ENCODE measurements at places on chromosomes 6 and 20.
A peak's percentile ranks its signal among the peaks of the same experiment; 100 is the strongest.

DNA sequence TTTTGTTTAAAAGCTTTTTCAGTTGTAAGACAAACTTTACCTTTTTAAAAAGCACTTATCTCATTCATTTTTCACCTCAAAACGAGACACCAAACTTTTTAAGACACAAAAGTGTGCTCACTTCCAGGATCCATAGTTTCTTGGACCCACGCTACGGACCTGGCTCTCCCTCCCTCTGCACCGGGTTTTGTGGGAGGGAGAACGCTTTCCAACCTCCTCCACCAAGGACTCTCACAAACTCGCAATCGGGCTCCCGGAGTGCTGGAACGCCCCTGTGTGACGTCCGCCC lies 436 bp downstream of the CAGE1 start:
- DNase-seq, result no peak

DNA sequence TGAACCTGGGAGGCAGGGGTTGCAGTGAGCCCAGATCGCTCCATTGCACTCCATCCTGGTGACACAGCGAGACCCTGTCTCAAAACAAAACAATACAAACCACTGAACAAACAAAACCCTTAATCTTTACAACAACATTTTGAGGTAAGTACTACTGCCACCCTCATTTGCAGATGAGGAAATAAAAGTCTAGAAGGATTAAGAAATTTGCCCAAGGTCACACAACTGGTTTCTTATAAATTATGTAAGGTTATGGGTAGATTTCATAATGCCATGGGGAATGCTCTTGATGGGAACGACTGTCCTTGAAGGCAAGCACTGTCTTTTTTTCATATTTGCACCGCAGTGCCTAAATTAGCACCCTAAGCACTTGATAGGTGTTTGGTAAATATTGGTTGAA lies 13.8 kb upstream of the B4GALT5 start:
- no peak for DNase-seq

DNA sequence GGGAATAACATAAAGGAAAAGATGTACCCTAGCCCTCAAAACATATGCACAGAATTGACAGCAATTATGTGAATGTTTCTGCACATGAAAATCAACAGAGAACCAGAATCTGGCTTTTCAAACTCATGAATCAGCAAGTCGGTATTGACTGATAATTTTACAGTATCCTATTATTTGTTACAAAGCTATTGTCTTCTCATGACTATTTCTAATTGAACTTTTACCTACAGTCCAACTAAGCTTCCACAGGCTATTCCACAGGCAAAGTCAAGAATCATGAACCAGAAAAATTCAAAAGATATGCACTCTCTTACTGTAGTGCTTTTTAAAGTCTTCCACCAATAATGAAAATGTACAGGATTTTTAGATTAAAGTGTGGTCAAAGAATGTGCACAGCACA lies 49.1 kb upstream of the DST start:
- no peak for DNase-seq

GRCh38 chr6:169794317-169795055 lies 43.1 kb downstream of the ERMARD start:
- no peak for DNase-seq

GRCh38 chr6:3341467-3341866 lies 82.7 kb downstream of the PSMG4 start:
- DNase-seq, result no peak

- DNase-seq, result no peak
These were observed 37.8 kb downstream of the ILRUN start for GRCh38 chr6:34658605-34659265.

- DNase-seq, result no peak
These were observed 223.0 kb downstream of the HIVEP2 start for GRCh38 chr6:142722012-142722411.

- DNase-seq, result no peak
These were observed 323.6 kb downstream of the CD83 start for GRCh38 chr6:14440940-14441781.

GRCh38 chr6:145863988-145864616 lies 49.5 kb upstream of the FBXO30 start:
- no peak for DNase-seq

GRCh38 chr6:155936551-155936950 lies 480.9 kb upstream of the NOX3 start:
- DNase-seq, result no peak

- DNase-seq, result peak; percentile 34
These were observed 42.8 kb upstream of the UBR2 start for GRCh38 chr6:42520786-42521607.

- DNase-seq, result peak; percentile 78
These were observed 1.5 kb upstream of the GMEB2 start for GRCh38 chr20:63628246-63628975.

- DNase-seq, result no peak
These were observed 48.8 kb downstream of the CTCFL start for GRCh38 chr20:57476084-57476526.

DNA sequence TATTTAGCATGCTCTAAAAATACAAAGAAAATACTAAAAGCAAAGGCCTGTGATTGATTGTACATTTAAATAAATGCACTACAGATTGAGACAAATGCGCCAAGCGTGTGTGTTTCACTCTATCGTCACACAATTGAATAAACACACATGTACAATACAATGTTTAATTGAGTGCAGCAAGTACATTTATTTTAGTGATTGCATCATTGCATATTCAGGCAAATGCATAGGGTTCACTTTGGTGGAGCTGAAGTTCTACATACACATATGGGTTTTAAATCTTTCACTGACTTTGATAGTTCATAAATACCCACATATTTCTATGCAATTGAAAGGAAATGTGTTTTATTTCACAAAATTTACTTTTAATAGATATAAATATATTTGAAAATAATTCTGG lies 750.6 kb upstream of the MMS22L start:
- DNase-seq, result no peak

DNA sequence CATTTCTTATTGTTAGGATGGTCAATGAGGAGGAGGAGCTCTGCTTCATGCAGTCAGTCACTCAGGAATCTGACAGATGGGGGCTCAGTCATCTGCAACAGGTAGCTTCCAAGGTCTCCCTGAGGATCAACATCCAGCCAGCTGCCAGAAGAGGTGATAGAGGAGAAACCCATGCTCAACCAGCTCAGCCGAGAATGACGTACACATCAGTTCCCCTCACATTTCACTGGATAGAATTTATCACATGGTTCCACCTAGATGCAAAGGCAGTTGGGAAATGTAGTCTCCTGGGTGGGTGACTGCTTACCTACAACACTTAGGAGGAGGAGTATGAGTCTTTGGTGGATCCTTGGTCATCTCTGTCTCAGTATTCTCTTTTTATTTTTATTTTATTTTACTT lies 144.5 kb downstream of the CEBPB start:
- no peak for DNase-seq

- no peak for DNase-seq
These were observed 62.7 kb upstream of the ELOVL5 start for GRCh38 chr6:53411451-53411850.

DNA sequence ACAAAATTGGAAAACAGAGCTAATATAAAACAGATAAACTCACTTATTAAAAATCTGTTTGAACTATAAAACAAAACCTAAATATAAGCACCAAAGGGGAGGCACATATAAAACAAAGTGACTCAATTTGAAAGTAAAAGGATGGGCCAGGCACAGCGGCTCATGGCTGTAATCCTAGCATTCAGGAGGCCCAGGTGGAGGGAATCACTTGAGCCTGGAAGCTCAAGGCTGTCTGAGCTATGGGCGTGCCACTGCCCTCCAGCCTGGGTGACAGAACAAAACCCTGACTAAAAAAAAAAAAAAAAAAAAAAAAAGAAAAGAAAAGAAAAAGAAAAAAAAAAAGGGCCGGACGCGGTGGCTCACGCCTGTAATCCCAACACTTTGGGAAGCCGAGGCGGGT lies 31.1 kb upstream of the SMAP1 start:
- DNase-seq, result no peak

DNA sequence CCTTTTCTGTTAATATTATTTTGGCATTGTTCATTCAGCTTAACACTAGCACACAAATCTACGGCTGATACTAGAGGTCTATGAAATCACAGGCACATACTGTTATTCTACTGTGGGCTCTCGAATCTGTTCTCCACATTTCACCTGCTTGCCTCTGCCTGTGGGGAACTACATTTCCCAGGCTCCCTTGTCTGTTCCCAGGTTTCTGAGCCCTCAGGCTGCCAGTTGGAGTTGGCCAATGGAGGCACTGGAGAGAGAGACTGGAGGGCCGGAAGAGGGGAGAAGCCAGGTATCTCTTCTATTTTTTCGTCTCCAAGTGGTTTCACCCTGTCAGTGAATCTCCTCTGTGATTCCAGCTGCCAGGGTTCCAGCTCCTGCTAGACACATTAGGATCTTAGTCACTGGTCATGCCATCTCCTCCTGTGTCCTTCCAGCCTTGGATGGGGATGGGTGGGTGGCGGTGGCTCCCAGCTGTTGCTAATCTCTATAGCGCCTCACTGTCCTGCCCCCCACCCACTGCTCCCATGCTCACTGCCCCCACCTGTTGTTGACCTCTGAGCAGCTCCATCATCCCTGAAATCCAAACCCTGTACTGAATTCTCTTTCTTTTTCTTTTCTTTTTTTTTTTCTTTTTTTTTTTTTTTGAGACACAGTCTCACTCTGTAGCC lies 188.2 kb downstream of the LRFN2 start:
- no peak for DNase-seq

DNA sequence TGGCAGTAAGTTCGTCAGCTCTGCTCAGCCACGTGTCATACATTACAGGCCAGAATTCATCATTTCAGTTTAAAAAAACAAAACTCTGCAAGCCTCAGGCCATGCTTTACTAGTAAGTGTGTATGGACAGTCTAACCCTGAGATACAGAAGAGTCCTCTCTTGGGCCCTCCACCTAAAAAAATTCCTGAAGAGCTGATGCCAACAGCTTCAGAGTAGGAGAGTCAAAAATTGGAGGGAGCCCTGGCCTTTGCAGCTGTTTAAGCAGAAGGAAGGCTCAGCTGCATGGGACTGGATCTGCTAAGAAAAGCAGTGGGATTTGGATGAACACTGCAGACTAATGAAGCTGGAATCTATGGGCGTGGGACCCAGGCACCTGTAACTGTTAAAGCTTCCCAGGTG lies 47.2 kb upstream of the FAM8A1 start:
- DNase-seq, result no peak

- no peak for DNase-seq
These were observed 126.0 kb upstream of the ADGRF1 start for GRCh38 chr6:47168180-47168579.

DNA sequence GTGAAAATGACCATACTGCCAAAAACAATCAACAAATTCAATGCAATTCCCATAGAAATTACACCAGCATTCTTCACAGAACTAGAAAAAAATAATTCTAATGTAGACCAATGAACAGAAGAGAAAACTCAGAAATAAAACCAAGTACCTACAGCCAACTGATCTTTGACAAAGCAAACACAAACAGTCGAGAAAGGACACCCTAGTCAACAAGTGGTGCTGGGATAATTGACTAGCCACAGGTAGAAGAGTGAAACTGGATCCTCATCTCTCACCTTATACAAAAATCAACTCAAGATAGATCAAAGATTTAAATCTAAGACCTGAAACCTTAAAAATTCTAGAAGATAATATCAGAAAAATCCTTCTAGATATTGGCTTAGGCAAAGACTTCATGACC lies 44.5 kb upstream of the ZNF133 start:
- DNase-seq, result no peak

DNA sequence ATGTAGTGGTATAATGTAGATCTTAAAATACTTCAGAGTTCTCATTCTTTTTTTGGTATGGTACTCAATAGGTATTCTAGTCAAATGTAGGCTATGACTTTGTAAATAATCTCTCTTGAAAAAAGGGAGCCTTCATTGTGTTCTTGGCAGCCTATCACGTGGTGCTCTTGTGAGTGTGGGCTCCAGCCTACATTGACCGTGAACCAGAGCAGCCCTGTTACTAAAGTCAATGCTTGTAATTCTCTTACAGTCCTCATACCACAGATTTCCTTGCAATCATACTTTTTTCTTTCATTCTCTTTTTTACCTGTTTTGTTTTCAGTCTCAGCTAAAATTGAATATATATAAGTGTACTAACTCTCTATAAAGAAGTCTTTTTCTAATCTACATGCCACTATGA lies 31.1 kb downstream of the ARID1B start:
- DNase-seq, result no peak

GRCh38 chr6:64010010-64010409 lies 374.4 kb downstream of the PHF3 start:
- no peak for DNase-seq

DNA sequence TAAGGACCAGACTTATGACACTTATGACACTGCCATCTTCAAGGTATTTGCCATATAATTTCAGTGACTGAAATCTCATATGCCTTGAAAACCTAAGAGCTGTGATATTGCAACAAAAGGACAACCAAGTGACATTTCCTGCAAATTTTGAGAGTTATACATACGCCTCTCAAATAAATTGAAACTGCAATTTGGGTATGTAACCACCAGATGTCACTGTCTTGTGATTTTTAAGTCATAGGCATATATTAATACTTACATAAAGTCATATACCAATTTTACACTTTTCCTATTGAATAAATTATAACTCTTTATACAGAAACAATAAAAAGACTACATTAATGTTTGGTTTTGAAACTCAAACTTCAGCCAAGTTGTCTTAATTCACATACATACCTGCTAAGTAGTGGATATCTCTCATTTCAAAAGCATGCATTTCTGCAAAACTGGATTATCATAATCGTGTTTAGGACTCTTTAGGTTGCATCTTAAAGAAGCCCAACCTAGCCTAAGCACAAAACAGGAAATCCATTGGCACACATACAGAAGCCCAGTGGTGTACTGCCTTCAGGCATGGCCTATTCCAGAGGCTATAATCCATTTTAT lies 180.2 kb downstream of the PACRG start:
- no peak for DNase-seq

GRCh38 chr20:32779500-32780211 lies 17.5 kb downstream of the DNMT3B start:
- no peak for DNase-seq

DNA sequence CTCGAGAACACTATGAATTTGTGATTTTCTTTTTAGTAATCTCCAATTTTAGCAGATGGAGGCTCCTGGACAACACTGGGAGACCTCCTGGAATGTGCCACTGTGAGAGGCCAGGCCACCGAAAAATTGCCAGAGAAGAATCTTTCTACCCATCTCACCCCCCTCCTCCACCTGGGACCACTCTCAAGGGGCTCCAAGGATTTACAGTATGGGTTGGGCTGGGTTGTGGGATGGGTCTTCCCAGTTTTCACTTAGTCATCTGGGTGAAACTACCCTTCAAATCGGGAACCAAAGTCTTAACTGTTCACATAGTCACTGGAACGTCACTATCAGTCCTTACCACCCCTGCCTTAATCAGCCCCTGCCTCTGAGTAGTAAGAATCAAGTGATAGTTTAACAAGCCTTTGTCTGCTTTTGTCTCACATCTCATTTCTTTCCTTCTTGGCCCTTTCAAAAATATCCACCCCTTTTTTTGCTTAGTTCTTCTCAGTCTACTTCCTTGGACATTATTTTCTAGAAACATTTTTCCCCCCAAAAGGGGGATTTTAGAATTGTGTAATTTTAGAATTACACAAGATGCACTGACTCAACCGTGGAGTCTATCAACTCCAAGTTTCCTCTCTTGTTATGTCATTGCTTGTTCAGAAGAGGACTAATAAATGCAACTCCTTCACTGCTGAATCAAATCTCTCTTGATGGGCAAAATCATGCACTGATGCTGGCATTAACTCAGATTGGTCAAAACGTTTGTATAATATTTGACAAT lies 148.2 kb upstream of the MOCS1 start:
- DNase-seq, result no peak

GRCh38 chr6:149782337-149782736 lies 32.8 kb downstream of the PCMT1 start:
- DNase-seq, result no peak

Data from stimulated activated CD4-positive, alpha-beta T cell treated with anti-CD3 and anti-CD28 coated beads, Interleukin-4, amount 100 ng/mL, for 24 hours (primary cell).